ENCODE measurements at places on chromosomes 4 and X.
A peak's percentile ranks its signal among the peaks of the same experiment; 100 is the strongest.

- no peak for DNase-seq
These were observed 114.8 kb downstream of the STOX2 start for GRCh38 chr4:184019667-184020623.

- no peak for DNase-seq
These were observed 337.1 kb upstream of the PUDP start for GRCh38 chrX:7485061-7485460.

DNA sequence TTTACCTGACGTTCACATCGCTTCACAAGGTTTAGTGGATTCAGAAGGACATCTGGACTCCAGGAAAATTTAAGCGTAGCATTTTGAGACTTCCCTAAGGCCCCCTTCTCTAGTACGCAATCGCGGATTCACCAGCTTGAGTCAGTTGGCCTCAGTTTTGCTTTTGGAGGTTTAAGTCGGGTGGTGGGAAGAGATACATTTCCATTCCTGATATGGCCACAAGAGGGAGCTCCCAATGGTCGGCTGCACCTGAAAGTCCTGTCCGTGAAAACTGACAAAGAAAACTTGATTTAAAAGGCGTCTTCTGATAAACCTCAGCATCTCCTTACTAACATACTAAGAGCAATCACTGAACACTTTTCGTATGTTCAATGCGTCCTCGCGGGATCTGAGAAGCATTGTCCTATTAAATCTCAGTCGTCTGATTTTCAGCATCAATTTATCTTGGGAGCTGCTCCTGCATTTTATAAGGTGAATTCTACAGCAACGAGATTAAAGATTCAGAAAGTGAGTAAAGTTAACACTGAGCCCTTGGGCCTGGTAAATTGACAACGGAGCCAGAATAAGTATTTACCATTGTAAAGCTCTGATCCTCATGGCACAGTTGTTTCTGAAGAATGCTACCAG lies 50.6 kb downstream of the LGI2 start:
- no peak for DNase-seq

- peak; percentile 97 for DNase-seq
These were observed 19.7 kb downstream of the MAEA start for GRCh38 chr4:1309261-1310010.
